Airway epithelial cell (primary cell): ENCODE measurements at places on chromosomes 7 and 10. TPM values are rescaled to one million over a fixed set of nuclear protein-coding genes. Genes with fewer than 3 reads are reported as not detected.

Gene NANOS1
- total RNA-seq: 0.99 and 4.0 TPM in 2 replicates

Gene EFCAB10
- 0.35 TPM in 1 of 2 replicates, not detected in the other for total RNA-seq

Gene DIP2C
- 4.2 and 4.5 TPM in 2 replicates for total RNA-seq

Gene TRIM73
- not detected in 2 replicates for total RNA-seq
